ENCODE measurements at places on chromosomes 11 and 22.
A peak's percentile ranks its signal among the peaks of the same experiment; 100 is the strongest.

GRCh38 chr11:77871855-77872254 lies 50.9 kb downstream of the AAMDC start:
- DNase-seq: no peak

DNA sequence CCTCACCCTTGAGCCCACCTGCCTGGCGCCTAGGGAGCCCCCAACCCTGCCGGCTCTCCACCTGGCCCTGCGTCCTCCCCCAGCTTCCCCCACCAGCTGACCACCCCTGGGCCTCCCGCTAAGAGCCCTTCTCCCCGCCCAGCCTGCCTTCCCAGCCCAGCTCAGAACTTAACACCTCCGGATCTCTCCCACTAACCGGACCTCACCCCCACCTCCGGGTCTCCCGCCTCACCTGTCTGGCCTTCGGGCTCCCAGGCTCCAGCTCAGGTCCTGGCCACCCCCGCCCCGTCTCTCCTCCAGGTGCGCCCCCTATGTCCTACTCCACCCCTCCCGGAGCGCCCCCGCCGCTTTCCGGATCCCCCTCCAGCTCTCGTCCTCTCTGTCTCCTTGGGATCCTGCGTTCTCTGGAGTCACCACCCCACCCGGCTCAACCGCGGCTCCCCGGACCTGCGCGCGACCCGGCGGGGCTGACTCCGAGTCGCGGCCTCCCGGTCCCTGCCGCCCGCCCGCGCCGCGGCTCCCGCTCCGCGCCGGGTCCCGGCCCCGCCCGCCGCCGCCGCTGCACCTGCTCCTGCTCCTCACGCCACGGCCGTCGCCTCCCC lies at the start of gene KCNJ11:
Gene KCNJ11 (minus strand): TSS at position 51 of the 602 bp plus-strand sequence. CDS start 568 bp downstream, outside the sequence.
- DNase-seq: peak; percentile 34

GRCh38 chr11:120035756-120036155 lies 102.2 kb downstream of the TRIM29 start:
- no peak for DNase-seq

GRCh38 chr22:46937939-46938338 lies 175.5 kb downstream of the TBC1D22A start:
- no peak for DNase-seq

- DNase-seq: no peak
Measured at GRCh38 chr11:124174001-124174583, 9.1 kb upstream of the OR10D3 start.

DNA sequence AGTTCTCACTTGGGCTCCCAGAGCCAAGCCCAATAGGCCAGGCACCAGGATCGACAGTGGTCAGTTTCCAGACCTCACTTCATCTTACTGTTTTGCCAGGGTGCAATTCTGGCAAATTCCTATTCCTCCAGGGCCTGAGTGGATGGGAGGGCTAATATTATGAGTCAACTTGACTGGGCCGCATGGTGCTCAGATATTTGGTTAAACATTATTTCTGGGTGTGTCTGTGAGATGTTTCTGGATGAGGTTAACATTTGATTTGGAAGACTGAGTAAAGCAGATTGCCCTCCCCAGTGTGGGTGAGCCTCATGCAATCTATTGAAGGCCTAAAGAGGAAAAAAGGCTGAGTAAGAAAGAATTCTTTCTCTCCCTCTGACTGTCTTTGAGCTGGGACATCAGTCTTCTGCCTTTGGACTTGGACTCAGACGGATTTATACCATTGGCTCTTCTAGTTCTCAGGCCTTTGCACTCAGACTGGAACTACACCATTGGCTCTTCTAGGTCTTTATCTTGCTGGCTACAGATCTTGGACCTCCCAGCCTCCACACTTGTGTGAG lies 132.9 kb upstream of the ZBED5 start:
- DNase-seq: no peak

- no peak for DNase-seq
Measured at GRCh38 chr11:46290598-46291309, 13.3 kb downstream of the CREB3L1 start.

DNA sequence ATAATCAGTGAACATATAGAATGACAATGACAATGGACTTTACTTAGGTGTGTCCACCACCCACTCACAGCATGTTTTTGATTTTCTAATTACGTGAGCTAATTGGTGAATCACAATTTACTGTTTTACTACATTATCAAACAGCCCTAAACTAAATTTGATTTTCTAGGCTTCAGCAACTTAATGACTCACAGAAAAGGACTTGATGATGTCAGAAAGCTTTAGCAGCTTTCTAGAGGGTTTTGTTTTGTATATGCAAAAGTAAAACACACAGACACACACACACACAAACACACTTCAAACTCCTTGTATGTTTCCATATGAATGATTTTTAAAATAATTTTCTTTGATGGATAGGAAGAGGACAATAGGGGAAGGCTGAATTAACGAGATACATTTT lies 878.6 kb upstream of the CCDC90B start:
- no peak for DNase-seq

DNA sequence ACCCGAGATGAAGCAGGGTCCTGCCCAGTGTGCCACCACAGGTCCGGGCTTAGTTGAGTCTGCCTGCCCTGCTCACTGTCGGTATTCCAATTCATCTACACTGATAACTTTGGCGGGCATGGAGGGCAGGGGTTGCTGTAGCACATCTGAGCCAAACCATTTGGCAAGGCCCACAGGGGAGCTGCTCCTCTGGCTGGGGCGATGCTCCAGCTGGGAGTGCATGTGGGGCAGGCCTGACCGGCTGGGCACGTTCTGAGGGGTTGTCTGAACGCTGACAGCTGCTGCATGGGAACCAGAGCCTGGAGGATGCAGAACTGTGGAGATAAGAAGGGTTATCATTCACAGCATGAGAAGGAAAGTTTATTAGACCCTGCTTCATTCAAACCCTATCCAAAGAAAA lies 40.4 kb downstream of the DRG1 start:
- no peak for DNase-seq

Data from GM13976 (cell line).